AG09309 (cell line): ENCODE measurements at places on chromosomes 4 and X.
A peak's percentile ranks its signal among the peaks of the same experiment; 100 is the strongest.

- DNase-seq, result no peak
These were observed 772.7 kb downstream of the STPG2 start for GRCh38 chr4:97370568-97370967.

DNA sequence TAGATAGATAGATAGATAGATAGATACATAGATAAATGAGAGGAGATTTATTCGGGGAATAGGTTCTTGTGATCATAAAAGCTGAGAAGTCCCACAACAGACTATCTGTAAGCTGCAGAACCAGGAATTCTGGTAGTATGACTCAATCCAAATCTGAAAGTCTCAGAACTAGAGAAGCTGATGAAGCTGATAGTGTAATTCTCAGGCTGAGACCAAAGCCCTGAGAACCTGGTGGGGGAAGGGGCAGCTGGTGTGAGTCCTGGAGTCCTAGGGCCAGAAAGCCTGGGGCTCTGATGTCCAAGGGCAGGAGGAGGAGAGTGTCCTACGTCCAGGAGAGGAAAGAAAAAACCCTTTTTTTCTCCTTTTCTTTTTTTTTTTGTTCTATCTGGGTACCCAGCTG is 8.0 kb upstream of the BANK1 start:
- DNase-seq, result no peak

- no peak for DNase-seq
These were observed 139.5 kb upstream of the RPL34 start for GRCh38 chr4:108480881-108481280.

GRCh38 chr4:137819964-137820383 is 287.7 kb upstream of the PCDH18 start:
- peak; percentile 17 for DNase-seq

DNA sequence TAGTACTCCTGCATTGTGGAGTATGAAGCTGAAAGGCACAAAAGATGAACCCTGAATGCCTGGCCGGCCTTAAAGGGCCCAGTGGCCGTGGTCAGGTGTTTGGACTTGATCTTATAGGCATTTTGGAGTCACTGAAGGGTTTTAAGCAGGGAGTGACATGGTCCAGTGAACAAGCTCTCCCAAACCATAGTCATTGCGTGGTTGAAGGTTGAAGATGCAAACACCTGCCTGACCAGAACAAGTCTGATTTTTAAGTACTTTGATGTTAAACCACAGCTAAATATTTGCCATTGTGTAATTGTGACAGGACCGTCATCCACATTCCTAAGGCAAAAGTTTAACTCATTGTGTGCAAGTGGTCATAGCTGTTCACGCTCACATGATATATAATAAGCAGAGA is 3.3 kb downstream of the STK32B start:
- no peak for DNase-seq
